HepG2 (cell line): ENCODE measurements at places on chromosomes 2 and 18.
A peak's percentile ranks its signal among the peaks of the same experiment; 100 is the strongest.

DNA sequence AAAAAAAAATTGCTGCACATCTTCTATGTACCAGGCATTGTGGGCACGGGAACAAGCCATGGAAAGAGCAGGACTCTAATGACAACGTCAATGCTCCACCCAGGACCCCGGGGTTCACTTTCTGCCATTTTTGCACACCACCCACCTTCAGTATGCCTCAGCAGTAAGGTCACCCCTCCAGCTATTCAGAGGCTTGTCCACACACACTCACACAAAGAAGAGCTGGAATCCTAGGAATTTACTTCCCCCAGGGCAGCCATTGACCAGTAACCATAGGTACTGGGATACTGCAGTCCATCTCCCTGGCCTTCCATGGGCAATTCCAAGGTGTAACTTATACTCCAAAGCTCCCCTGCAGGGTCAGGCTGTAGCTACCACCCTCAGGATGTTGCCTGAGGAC lies 170.8 kb downstream of the SUCLG1 start:
- DNase-seq = no peak

DNA sequence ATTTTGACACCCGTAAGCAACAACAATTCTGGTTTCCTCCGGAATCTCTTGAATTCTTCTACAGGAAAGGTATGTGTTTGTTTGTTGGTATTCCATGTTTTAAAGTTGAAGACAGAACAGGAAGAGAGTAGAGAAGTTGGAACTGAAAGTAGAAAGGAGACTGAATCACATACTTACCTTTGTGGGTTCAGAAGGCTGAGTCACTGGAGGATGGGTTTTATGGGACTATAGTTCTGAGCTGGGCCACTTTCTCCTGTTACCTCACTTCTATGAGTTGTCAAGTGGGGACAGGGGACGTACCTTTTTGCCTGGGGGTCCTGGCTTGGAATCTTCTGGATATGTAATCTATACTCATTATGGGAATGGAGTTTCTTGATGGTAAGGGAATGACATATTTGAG lies 40.9 kb downstream of the KDM3A start:
- DNase-seq = no peak

GRCh38 chr2:85814802-85815550 lies 61.2 kb downstream of the ATOH8 start:
- DNase-seq = no peak

DNA sequence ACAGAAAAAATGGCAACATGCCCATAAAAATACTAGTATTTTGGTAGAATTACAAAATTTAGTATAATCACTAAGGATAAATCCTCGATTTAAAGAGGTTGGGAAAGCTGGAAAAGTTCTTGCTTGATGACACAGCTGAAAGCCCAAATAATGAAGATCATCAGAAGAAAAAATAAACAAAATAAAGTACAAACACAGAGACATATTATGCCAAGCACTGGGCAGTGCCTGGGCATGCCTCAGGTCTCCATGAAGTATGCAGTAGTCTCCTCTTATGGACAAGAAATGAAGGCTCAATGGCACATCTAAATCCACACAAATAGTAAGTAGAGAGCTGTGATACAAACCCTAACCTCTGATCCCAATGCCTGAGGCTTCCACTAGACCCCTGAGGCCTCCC lies 57.7 kb downstream of the RNU4ATAC start:
- no peak for DNase-seq

DNA sequence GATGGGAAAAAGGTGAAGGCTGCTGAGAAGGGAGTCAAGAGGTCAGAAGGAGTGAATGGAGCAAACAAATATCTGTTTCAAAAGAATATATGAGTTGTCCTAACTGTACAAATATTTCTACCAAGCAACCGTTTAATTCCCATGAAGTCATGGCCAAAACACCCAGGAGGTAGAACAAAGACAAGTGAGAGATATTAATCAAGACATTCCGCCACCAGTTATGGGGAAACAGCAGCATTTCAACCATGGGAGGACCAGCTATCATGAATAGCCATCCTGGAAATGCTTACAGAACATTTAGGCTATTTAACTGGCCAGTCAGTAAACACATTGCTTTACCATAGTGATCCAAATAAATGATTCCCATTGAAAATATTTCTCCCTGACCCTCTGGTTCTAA lies 396.3 kb downstream of the IRS1 start:
- DNase-seq = peak; percentile 94

- DNase-seq = peak; percentile 12
These were observed 186.5 kb upstream of the FANCL start for GRCh38 chr2:58427572-58428095.

- no peak for DNase-seq
These were observed 115.5 kb downstream of the NYAP2 start for GRCh38 chr2:225515033-225515432.

DNA sequence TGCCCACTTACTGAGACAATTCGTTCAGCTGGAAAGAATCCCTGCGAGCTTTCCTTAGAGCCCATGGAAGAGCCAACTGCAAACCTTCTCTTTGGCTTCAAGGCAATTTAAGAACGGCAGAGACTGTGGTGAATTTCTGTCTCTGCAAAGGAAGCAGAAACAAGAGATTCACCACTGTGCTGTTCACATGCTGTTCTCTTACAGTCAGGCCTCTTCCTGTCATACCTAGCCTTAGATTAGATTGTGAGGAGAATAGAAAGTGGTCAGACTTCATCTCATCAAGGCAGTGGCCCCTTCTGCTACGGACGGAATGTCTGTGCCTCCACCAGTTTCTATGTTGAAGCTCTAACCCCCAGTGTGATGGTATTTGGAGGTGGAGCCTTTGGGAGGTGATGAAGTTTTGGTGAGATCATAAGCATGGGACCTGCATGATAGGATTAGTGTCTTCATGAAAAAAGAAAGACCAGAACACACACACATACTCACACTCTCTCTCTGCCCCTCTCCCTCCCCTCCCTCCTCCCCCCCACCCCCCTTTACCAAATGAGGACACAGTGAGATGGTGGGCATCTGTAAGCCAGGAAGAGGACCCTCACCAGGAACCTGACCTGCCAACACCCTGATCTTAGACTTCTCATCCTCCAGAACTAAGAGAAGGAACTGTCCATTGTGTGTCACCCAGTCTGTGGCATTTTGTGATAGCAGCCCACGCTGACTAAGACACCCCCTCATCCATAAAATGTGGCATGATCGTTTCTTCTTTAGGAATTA lies 45.6 kb upstream of the NRP2 start:
- no peak for DNase-seq

DNA sequence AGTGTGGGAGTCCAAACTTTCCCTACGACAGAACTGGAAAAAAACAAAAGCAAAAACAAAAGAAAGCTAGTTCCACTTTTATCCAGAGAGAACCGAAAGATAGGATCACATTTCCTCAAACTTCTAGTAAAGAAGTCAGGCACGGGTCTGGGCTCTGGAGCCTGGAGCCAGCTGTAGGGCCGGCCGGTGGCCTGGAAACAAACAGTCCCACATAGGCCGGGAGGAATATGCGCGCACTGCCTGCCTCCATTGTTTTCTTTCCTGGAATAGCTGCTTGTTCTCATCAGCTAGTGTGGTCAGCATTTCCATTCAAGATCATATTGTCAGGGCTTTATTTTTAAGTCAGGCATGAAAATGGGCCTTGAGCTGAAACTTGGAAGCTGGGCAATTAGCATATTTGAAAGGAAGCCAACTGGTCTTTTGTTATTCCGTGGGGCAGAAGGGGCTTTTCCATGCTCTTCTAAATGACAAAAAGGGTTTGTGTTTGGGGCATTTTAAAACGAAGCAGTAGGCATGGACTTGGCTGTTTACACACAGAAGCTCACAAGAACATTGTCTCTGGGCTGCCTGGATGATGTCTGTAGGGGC lies 58.7 kb upstream of the RFX8 start:
- no peak for DNase-seq

DNA sequence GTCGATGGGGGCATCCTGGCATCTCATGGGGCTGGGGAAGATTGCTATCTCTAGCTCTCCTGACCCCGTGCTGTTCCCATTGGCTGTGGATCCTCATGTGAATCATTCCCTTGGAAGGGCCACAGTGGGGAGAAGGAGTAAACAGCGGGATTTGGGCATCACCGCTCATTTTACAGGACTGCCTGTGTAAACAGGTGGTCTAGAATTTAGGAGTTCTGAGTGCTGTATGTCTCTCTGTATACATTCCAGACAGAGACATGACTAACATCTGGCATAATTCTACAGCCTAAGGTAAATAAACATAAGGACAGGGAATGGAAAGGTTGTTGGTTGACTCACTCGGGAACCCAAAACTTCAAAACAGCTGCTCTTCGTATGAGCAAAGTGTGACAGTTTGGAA lies 92.7 kb downstream of the COPS8 start:
- DNase-seq = no peak

GRCh38 chr18:28855989-28856388 lies 679.1 kb upstream of the CDH2 start:
- DNase-seq = no peak

GRCh38 chr2:241052677-241053360 lies 49.3 kb downstream of the MTERF4 start:
- no peak for DNase-seq

DNA sequence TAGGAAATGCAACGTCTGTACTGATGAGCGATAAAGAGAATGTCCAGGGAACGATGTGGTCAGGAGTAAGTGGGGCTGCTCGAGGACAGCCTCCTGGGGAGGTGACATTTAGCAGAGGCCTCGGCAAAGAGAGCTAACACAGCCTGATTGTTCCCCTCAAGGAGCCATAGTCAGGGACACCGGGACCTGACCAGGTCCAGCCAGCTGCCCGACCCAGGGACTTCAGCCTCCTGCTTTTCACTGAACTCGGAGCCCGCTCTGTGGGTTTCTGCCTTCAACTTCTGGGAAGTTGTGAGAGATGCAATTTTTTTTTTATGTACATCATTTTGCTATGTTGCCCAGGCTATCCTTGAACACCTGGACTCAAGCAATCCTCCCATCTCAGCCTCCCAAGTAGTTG lies 10.1 kb downstream of the NEU2 start:
- DNase-seq = no peak

- DNase-seq = no peak
These were observed 17.0 kb downstream of the CYP27A1 start for GRCh38 chr2:218798767-218799504.

GRCh38 chr2:7900593-7900992 lies 781.3 kb upstream of the ID2 start:
- no peak for DNase-seq

DNA sequence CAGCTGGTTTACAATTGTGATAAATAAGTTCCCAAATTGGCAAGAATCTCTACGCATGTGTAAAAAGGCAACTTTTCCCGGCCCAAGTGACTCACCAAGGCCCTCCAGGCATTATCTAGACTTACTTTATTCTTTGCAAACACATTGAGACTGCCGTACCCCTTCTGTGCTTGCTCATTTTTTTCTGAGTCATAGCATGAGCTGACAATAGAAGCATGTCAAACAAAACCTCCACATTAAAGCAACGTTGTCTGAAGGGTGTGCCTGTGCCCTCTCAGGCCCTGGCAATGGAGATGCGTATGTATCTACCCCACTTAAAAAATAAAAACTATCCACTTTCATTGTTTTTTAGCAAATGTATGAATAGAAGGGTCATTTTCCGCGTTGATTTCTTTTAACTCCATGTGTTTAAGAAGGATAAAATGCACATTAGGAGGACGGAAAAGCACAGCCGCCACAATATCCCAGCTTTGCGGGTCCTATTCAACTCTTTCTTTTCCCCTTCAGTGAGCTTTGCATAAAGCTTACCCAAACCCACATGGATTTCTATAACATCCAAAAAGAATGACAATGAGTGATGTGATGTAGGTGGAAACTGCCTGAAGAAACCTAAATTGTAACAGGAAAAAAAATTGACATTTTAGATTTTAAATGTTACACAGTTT lies 298.2 kb downstream of the CDCA7 start:
- DNase-seq = peak; percentile 64
